Activated naive CD8-positive, alpha-beta T cell treated with anti-CD3 and anti-CD28 coated beads, Interleukin-2, amount 10 ng/mL, durations not matched to agents 7 days and 5 days (primary cell): ENCODE measurements at places on chromosomes 2 and 18.

DNA sequence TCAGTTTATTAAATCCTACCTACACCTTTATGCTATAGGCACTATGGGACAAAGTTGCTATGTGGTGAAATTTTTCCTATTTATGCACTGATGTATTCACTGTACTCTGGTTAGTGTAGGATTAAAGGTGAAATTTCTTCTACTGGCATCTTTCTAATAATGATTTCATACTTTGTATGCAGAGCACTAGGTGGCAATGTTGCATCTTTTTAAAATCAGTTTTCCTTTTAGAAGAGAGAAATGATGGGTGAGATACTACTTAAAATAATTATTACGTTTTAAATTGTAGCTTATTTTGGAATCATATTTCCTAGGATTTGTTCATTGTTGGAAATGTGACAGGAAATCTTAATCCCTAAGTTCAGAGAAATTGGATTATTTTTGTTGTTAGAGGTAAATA is 150.9 kb downstream of the CD8B2 start:
- DNase-seq, result no peak

GRCh38 chr2:186532891-186533290 is 46.8 kb downstream of the ZC3H15 start:
- DNase-seq, result no peak

DNA sequence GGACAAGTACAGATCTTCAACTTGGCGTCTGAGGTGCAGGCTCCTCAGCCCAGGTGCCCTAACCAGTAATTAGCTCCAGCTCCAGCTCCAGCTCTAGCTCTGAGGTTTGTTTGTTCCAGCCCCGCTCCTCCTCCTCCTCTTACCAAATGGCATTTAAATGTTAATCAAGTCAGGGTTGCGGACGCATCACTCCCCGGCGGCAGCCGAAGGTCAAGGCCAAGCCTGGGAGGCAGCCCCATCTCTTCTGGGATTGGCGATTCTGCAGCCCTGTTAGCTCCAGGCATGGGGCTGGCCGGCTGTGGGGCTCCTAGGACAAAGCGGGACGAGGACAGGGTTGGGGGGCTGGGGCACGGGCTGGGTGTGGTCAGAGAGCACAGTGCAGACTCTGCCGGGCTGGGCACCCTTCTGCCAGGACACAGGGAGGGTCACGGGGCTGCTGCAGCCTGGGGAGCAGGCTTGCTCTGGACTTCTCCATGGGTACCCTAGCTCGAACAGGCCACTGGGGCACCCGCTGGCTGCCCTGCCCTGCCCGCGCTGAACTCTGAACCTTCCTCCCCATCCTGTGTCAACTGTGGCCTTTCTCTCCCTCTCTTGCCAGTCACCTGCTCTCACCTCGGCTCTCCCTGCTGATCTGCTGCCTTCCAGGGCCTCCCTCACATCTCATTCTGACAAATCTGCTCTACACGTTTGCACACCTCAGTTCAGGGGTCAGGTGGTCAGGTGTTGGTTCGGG is 203.3 kb downstream of the CELF4 start:
- no peak for DNase-seq

DNA sequence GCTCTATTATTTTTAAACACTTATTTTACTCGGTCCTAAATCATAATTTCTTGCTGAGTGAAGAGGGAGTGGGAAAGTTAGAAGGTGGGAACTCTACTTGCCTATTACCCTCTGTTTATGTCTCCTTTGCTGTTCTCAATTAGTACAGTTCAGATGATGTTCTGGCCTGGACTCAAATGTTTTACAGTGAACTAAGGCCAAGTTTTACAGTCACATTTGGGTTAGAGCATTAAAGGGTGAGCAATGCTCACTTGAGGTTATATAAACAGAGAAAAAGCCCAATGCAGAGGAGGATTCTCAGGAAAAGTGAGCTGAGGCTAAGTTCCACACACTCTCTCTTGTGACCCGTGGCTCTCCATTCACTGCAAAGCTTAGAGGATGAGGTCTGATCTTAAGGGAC is 52.4 kb downstream of the ITSN2 start:
- DNase-seq, result no peak

- DNase-seq, result no peak
Observed at GRCh38 chr2:197954328-197954727, 149.9 kb downstream of the PLCL1 start.

GRCh38 chr2:176109946-176110345 is 2.9 kb downstream of the HOXD11 start:
- DNase-seq, result no peak
